Myocyte (in vitro differentiated cells): ENCODE measurements at places on chromosomes 3 and 15. TPM values are rescaled to one million over a fixed set of nuclear protein-coding genes. Genes with fewer than 3 reads are reported as not detected.

GRCh38 chr3:33424606-33425452 lies 15.4 kb downstream of the UBP1 start:
- DNase-seq, result peak; percentile 40

DNA sequence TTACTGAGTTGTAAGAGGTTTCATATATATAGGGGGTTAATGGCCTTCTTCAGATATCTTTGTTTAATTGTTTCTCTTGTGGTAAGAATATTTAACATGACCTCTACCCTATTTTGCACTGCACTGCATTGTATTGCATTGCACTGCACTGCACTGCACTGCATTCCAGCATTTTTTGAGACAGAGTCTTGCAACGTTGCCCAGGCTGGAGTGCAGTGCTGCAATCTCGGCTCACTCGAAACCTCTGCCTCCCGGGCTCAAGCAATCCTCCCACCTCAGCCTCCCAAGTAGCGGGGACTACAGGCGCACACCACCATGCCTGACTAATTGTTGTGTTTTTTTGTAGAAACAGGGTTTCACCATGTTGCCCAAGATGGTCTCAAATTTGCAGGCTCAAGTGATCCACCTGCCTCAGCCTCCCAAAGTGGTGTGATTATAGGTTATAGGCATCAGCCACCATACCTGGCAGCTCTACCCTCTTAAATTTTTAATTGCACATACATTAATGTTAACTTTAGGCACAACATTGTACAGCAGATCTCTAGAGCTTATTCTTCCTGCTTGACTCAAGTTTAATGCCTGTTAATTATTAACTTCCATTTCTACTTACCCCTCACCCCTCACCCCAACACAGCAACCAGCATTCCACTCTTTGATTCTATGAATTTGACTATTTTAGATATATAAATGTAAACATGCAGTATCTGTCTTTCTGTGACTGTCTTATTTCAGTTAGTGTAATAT lies 38.4 kb downstream of the NEDD4 start:
- DNase-seq, result no peak

DNA sequence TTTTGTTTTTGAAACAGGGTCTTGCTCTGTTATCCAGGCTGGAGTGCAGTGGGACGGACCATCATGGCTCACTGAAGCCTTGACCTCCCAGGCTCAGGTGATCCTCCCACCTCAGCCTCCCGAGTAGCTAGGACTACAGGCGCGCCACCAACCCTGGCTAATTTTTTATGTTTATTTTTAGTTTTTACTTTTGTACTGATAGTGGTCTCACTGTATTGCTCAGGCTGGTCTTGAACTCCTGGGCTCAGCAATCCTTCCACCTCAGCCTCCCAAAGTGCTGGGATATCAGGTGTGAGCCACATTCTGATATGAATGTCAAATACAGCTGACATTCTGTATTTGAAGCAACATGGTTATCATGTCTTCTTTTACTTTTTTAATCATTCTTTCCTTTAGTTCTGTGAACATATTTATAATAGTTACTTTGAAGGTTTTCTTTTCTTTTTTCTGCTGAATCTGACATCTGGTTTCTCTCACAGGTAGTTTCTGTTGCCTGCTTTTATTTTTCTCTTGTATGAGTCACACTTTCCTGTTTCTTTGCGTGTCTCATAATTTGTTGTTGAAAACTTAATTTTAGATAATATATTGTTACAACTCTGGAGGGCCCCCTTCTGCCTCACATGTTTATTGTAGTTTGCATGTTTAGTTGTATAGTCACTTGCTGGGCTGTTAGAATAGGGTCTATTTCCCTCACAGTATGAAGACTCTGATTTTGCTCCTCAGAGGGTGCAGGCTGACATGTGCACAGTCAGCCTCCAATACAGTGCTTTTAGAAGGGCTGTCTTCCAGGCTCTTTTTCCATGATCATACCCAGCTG lies 8.4 kb upstream of the CNTN4 start:
- DNase-seq, result no peak

- peak; percentile 75 for DNase-seq
Observed at GRCh38 chr15:69976366-69976994, 121.2 kb downstream of the TLE3 start.

DNA sequence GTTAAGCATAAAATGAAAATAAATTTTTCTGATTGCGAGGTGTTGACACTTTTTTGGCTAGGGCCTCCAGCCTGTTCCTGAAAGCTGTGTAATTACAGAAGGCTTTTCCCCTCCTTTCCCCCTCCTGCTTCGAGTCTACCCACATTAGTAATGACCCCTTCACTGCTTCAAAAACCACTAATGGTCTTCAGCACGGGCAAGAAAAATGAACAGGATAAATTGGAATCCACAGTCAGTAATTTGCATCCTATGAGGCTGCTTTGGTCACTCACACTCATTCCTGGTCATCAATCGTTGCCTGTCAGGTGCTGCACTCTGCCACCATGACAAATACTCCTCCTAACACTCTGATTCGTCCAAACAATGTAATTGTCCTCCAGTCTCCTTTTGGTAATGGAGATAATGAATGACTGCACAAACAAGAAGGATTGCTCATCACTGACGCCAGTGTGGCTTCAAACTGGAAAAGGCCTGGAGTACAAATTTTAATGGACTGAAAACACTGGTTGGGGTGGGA lies 148.6 kb downstream of the MEIS2 start:
- peak; percentile 22 for DNase-seq

GRCh38 chr3:10941972-10942371 lies 50.6 kb upstream of the SLC6A1 start:
- DNase-seq, result peak; percentile 51

B4GALT4 gene
- 10.1 and 18.2 TPM in 2 replicates for total RNA-seq
